ENCODE measurements at places on chromosomes 11 and 22.

DNA sequence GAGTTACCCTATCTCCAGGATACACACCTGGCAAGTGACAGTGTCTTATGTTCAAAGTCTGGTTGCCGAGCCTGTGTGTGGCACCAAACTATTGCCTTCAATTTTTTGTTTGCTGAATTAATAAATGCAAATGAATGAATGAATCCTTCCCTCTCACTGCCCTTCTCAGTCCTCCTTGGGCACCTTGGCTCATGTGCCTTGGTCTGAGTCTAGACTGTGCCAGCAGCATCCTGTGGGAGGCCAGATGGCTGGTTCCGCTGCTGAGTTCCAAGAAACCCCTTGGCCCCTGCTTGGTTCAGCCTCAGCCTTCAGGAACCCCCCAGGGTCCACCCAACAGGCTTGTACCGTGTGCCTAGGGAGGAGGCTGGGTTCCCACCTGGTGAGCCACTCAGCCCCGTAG, 31.0 kb downstream of the TOB2 start:
- DNase-seq, result no peak

DNA sequence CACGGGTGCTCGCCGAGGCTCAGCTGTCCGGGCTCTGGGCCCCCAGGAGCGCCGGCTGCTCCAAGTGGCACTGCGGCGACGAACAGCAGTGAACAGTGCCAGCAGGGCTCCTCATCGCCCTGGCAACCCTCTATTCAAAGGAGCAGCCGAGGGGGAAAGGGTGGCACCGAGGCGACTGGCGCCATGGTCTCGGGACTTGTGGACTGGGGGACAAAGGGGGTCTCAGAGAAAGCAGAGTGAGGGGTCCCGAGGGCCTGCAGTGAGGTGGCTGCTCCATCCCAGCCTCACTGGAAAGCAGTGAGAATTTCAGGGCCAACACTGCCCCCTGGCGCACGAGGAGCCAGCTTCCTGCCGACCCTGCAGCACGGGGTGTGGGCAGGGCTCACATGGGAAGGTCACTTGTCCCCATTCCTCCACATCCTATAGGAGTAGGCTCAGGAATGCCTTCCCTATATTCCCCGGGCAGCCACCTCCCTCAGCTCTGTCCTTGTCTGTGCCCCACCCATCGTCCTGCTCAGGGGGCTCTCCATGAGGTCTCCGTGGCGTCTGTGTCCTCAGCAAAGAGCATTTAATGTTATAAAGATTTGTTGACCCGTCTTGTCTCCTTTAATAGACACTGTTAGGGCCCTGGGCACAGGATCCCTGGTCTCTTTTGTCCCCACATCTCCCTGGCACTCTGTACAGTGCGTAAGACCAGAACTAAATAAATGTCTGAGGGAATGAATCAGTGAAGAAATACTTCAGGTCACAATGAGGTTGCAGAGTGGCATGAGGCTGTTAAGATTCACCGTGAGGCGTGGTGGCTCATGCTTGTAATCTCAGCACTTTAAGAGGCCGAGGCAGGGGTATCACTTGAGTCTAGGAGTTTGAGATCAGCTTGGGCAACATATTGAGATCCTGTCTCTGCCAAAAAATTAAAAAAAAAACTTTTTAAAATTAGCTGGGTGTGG, 26.4 kb downstream of the LRFN4 start:
- DNase-seq, result peak; percentile 60

GRCh38 chr11:66345316-66345649, 379 bp upstream of the BRMS1 start:
- DNase-seq, result no peak

DNA sequence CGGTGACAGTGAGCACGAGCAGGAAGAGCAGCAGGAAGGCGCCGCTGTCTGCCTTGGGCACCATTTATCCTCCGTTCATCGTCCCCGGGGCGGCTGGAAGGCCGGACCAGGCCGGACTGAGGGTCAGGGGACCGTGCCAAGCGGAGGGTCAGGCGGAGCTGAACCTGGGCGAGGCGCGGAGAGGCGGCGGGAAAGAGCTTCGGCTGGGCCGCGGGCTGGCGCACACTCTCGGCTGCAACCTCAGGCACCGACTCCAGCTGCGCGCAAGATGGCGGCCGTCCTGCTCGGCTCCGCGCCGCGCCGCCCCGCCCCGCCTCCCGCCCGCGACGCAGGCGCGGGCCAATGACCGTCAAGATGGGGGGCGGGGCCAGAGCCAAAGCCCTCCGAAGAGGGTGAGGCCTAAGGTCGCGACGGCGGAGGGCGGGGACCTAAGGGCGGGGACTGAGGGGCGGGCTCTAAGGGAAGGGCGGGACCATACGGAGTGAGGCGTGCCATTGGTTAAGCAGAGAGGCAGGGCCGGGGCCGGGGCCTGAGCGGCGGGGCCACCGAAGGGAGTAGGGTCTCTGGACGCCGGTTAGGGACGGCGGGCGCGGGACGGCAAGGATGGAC, at the start of gene DGCR2:
DGCR2 (minus strand) TSS at position 270 of the 609 bp plus-strand sequence; CDS start at position 64, 206 bp downstream.
- peak; percentile 96 for DNase-seq

DNA sequence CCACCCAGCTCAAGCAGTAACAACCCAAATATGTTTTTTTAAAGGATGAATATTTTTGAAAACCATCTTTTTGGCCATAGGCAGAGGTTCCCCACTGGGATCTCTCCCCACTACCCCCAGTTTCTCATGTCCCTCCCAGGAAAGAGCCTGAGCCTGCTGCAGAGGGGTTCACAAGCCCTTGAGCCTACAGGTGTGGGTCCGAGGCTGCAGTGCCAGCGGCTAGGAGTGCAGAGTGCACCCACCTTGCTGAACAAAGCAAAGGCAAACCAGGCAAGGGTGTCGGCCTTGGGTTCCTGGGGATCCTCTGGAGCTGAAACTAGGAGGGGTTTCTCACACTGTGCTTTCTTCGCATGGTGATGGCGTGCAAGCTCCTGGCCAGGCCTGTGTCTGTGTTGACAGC, 35.0 kb downstream of the GNAZ start:
- DNase-seq, result no peak

- DNase-seq, result no peak
Measured at GRCh38 chr11:124658986-124659385, 14.6 kb downstream of the SIAE start.

DNA sequence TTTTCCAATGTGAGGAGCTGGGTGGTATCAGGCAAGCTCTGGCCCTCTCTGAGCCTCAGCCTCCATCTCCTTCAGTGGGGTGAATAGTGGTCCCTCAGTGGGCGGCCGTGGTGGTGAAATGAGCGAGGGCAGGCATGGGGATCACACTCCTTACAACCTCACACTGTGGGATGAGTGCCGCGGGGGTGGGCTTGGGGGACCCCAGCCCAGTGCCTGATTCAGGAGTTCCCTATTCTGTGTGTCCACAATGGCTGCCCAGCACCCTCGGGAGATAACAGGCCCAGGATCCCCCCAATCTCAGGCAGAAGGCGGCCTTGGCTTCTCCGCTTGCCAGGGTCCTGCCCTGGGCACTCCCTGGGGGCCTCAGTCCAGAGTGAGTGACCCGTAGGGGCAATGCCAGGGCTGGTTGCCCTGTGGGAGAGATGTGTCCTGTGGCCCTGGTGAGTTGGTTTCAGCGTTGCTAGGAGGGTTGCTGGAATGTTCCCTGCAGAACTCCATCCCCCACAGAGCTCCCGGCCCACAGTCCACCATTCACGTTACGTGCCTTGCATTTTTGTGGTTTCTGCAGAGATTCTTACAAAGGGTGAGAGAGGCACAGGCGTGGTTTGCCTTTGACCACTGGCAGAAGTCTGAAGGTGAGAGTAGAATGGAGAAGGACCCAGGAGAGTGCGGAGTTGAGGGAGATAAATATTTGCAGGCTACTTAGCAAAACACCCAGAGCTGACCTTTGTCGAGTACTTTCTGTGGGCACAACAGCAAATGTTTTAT, 2.9 kb downstream of the ALDH3B1 start:
- DNase-seq, result no peak

DNA sequence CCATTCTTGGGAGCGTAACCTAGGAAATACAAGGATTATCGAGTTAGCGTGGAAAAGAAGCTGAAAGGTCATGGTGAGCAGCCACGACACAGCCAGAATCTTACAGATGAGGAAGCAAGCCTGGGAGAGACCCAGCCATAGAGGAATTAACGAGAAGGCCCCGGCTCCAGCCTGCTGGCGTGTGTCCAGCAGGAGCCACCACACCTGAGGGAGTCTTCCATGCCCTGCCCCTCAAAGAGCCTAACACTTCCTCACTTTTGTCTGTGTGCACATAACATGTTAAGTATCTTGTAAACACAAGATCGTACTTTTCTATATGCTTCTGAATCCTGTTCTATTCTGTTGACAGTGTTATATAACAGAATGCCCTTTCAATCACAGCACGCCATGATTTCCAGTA, 18.1 kb downstream of the CECR2 start:
- DNase-seq, result no peak

DNA sequence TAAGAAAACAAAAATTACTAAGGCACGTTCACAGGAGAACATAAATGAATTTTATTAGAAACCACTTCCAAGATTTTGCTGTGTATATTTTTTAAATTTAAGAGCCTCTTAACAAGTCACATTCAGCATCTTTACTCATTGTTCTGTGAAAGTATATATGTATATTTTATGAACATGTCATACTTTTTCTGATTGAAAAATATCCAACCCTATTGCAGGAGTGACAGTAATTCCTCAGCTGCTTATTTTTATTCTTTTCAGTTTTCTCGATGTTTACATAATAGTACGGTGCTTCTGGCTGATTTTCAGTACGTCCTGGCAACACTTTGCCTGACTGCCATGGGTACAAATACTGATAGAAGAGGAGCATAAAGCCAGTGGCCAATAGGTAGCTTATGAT, 41.8 kb downstream of the XKR3 start:
- no peak for DNase-seq

GRCh38 chr11:117528097-117528721, 200.6 kb downstream of the CEP164 start:
- no peak for DNase-seq

All from CD4-positive, alpha-beta T cell treated with Interleukin-10 for 1 hour (primary cell).